ENCODE measurements at places on chromosomes 2 and 18.

DNA sequence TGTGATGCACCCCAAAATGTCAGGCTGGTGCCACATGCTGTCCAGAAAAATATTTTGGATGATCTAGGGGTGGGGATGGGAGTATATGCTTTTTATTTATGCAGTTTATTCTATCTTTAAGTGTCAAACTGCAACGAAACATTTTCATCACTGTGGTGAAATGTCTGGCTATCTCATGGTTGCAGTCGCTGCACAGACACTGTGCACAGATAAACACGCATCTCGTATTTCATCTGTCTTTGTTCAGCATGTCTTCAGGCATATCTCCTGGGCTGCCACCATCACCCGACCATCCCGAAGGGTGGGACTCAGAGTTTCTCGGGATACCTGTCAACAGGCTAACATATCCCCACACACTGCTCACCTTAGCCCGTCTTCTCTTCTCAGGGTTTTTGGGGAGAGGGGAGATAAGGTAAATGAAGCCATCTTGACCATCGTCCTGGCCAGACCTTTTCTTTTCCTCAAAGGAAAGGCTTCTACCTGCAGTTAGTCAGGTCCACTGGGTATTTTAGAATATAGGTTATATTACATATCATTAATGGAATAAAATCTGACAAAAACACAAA lies 80.7 kb upstream of the NABP1 start:
- peak; percentile 9 for DNase-seq

DNA sequence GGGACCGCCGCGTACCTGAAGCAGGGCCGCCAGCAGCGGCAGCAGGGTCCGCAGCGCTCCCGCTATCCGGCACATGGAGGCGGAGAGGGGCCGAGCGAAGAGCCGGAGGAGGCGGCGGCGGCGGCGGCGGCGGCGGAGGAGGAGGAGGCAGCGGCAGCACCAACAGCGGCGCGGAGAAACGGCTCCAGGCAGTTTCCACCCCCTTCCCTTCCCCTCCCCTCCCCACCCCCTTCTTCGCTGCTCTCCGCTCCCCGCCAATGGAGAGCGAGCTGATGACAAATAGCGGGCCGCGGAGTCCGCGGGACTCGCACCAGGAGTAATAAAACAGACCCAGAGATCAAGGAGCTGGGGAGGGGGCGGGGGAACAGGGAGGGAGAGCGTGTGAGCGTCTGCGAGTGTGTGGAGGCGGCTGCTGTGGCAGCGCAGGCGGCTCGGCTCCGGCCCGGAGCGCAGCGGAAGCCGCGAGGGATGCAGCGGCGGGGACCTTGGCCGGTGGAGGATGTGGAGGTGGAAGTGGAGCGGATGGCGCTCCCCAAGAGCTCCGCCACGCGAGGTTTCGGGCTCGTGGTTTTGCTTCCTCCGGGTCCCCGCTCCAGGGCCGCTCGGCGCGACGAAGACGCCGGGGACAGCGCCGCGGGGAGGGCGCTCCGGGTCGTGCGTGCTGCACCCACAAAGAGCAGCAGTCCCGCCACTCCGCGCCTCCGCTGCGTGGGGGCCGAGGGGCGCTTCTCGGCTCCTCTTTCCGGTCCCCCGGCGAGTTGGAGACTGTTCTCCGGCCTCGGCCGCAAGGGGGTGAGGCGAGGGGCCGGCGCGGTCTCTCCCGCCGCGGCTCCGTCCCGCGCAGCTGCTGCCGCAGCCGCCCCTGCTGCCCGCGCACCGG lies at the start of gene CDH2:
CDH2 (minus strand) TSS at position 183 of the 880 bp plus-strand sequence; CDS start at position 75, 108 bp downstream.
- DNase-seq = no peak

DNA sequence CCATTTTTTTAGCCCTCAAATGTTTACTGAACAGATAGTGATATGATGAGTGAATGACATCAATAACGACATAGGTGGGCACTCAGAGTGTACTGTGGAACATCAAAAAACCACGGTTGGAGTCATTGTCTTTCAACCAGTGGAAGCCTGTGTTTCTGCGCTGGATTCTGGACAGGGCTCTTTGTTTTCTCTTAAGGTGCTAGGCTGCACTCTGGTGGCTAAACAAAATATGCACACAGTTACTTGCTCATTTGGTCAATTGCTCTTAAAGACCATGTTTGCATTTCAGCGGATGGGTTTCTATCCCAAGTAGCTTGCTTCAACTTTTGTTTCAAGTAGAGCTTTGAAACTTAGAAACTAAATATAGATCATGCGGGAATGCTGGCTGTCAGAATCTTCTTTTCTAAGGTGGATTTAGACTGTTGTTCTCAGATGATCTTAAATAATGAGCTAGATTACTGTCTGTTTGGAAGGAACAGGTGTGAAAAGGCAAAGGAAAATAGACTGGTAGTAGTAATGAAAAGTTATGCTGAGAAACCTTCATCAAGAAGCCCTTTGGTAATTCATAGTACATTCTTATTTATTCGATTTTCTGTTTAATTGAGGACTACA lies 48.5 kb upstream of the LYPD6B start:
- peak; percentile 22 for DNase-seq

DNA sequence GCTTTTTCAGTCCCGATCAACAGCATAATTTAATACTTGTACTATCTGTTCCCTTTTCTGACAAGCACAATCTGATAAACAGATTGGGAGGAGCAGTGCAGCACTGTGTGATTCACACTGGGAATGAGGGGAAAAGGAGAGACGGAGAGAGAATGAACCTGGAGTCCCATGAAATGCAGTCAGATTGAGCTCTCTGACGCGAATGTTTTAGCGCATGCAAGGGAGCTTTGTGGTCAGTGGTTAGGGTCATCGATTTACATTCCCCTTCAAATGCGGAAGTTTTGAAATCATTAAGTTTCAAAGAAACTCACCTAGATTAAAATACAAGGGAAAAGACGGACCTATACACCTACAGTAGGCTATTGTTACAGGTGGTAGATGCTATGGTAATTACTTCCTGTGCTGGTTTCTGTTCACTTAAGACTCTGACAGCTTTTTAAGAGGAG lies 99.6 kb downstream of the KCTD1 start:
- DNase-seq = no peak

- DNase-seq = no peak
Measured at GRCh38 chr2:65501074-65501473, 68.7 kb upstream of the SPRED2 start.

DNA sequence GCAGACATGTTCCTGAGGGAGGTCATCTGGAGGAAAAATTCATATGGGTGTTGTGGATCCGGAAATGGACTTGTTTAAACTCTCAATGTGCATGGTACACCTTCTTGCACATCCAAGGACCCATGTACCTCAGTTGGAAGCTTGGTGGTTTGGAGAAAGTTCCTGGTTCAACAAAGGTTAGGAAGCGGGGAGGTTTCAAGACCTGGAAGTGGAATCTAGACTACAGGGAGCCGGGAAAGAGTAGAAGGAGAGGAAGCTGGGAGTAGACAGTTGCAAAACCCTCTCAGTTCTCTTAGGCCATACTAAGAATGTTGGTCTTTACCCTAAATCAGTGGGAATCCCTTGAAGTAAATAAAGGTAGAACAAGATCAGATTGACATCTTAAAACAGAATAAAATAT lies 209.8 kb upstream of the SPOPL start:
- DNase-seq = no peak

DNA sequence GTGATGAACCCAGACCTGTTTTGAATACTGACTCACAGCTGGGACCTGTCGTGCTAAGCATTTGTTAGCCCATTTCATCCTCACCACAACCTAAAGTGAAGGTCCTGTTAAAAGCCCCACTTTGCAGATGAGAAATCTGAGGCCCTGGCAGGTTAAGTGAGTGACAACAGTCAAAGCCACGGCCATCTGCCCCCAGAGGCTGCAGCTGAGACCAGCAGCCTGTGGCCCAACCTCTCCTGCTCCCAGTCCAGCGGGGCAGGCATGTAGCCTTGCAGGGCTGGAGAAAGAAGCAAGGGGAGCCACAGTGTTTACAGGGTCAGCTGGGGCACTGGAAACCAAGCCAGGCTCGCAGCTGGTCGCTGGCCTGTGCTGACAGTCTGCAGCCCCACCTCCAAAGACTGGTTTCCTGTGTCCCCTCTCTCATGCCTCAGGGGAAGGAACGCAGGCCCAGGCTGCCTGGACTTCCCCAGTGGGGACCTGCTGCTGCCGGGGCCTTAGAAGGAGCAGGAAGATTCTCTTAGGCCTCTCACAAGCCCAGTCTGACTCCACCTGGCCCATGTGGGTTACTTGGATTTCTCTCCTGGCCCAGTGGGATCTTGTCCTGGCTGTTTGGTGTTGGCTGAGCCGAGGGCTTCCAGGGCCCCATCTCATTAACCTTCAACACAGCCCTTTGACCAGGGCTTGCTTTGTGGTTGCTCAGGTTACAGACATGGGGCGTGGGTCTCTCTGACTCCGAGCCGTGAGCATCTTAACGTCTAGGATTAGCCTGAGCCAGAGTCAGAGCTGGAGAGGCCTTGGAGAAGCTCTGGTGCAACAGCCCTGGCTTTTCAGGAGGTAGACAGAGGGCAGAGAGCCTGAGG lies 1.7 kb downstream of the INPP5D start:
- DNase-seq = peak; percentile 80

- DNase-seq = no peak
Measured at GRCh38 chr2:181076658-181077057, 96.3 kb downstream of the UBE2E3 start.

GRCh38 chr2:99552529-99552928 lies 62.7 kb upstream of the REV1 start:
- no peak for DNase-seq

DNA sequence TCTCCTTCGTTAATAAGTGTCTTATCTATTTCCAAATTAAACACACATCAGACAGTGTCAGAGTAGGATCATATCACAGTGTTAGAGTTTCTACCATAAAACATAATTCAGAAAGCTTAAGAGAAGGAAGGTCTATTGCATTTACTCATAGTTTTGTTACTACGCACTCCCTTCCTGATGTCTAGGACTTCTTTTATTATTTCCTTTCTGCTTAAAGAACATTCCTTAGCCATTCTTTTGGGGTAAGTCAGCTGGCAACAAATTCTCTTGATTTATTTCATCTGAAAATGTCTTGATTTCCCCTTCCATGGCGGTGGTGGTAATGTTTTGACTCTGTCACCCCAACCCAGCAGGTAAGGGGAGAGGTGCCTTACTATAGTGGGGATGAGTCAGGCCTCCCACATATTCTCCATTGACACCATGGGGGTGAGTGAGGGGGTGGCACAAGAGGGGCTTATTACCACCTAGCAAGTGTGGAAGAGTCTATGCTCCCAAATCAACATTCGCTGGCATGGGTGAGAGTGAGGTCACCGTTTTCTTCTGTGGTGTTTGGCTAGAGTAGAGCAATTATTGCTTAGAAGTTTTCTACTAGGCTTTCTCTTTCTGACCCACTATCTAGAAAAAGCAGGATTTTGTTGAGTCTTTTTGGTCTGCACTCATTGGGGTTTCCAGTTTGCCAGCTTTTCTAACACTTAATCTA lies 29.9 kb downstream of the ABCB11 start:
- DNase-seq = no peak

DNA sequence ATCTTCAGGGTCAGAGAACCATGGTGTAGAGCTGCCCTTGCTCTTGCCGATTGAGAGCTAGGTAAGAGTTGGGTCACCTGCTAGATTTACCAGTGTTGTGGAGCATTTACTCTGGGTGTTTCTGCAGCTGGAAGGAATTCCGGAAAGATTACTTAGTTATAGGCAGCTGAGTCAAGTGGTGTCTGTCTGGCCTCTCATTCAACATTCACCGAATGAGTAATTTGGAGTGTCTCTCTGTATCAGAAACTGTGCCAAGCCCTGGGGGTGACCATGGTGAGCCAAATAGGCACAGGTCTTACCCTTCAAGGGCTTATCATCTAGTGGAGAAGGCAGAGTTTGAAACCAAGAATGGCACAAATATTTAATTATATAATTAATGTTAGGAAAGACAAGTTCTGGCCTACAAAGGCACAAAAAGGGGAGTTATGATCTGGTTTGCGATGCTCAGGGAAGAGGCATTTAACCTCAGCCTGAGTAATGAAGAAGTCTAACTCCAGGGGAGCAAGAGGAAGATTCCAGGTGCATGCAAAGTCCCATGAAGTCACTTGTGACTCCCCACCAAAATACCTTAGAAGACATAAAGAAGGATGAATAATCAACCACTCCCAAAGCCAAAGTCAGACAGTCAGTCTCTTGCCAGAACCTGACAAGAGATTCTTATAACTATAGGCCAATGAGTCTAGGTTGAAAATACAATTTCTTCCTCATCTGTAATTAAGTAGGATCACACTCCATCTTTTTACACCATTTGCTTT lies 12.5 kb downstream of the SETBP1 start:
- no peak for DNase-seq

DNA sequence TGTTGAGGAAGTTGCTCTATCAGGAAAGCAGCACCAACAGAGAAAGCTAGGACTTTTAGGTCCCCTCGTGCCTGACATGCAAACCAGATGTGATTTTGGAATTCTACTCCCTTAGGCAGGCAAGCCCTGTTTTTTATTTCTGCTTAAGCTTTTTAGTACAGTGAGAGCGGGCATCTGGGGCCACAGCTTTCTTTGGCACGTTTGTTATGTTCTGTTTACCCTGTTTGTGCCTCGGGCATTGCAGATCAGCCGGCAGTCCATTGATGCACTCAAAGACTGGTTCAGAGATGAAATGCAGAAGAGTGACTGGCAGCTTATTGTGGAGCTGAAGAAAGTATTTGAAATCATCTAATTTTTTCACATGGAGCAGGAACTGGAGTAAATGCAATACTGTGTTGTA lies 61.9 kb downstream of the EIF5B start:
- no peak for DNase-seq

DNA sequence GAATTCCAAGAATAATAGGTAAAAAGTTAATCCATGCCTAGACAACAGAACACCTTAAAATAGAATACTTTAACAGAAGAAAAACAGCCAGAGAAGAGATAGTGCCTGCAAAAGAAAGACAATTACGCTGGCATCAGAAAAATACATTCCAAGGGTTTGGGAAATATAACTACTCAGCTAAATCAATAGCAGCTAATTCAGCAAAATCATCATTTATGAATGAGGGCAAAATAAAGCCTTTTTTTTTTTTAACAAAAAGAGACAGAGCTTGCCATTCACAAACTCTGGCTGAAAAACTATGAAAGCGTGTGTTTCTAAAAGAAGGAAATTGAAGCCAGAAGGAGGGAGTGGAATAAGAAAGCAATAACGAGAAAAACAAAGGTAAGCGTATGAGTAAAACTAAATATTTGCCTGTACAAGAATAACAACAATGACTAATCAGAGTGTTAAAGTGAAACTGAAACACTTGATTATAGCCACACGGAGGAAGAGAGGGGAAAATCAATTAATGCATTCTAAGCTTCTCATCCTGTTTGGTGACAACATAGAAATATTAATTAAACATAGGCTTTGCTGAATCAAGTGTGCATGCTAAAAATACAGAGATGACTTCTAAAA lies 90.2 kb downstream of the EHD3 start:
- peak; percentile 14 for DNase-seq

- DNase-seq = no peak
Measured at GRCh38 chr2:98917031-98917471, 19.0 kb downstream of the CRACDL start.

DNA sequence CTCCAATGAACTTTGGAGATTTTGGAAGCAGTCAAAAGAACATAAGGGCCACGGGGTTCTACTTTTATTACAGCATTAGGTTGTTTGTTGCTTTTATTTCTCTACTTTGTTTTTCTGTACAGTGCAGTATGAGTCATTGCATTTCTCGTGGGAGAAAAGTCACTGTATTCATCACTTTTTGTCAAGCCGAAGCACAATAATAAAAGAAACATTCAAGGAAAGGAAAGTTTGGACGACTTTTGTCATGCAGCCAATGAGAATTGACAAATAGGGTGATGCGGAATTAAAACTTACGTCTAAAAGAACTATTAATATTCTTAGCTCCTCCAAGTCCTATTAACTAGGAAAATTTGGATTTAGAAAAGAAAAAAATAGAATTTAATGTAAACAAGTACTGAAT lies 209.9 kb downstream of the TMEM182 start:
- DNase-seq = no peak

- no peak for DNase-seq
Measured at GRCh38 chr2:186484062-186484735, 1.9 kb upstream of the ZC3H15 start.

All from hematopoietic multipotent progenitor cell treated with erythropoietin and hydrocortisone succinate and interleukin-3 and kit ligand, for 17 days (in vitro differentiated cells).